ENCODE measurements at places on chromosomes 2 and 18. TPM values are rescaled to one million over a fixed set of nuclear protein-coding genes. Genes with fewer than 3 reads are reported as not detected.

DNAH6 gene
- 0.13 TPM for total RNA-seq

DNA sequence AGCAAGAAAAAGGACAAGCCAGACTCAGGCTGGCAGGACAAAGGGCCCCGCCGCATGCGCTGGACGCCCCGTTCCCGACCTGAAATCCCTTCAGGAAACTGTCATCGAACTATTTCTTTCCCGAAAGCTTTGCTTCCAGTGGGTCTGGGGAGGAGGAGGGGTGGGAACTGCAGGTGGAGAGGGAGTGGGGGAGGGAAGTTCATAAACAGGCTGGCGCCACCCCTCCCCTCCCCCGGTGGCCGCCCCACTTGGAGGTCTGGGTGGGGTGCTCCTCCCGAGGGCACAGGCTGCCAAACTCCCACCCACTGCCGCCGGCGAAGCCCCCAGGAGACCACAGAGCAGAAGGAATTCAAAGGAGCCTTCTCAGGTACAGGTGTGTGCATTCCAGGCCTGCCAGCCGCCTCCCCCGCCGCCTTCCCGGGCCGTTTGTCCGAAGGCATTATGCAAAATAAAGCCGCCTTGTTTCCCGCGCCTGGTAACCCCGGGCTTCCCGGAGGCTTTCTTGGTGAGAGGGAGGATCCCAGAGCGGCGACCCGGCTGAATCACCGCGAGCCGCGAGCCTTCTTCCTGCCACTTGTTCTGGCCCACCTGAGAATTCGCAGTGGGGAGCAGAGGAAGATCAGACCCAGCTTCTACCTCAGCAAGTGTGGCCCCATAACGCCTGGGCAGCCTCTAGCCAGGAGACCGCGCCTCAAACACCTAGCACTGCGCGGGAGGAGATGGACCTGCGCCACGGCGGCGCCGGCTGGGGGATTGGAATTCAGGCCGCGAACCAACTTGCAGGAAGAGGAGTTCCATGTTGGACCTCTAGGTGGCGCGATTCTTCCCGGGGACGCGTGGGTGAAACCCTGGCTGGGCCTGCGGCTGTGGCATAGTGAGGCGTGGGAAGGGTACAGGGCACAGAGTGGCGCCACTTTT lies 101.9 kb downstream of the FOXI3 start:
- no peak for DNase-seq

CCL20 gene
- total RNA-seq: 13.5 TPM

DNA sequence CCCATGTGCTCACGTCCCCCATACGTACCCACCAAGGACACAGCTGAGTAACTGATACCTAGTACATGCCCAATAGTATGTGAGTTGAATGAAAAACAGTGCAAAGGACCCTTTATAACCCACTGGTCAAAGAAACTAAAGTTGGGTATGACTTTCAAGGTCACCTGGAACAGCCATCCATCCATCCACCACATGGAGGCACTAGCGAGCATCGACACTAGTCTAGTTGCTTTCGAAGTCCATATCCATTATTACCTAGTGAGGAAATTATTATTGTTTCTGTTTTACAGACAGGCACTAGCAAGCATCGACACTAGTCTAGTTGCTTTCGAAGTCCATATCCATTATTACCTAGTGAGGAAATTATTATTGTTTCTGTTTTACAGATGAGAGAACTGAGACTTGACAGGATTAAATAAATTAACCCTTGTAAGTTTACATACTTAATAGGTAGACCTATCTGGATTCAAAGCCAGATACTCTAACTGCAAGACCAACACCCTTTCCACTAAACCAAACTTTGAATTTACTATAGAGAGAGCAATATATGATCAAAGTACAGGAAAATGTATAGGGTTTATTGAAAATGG lies 233.7 kb downstream of the METTL4 start:
- no peak for DNase-seq

DNA sequence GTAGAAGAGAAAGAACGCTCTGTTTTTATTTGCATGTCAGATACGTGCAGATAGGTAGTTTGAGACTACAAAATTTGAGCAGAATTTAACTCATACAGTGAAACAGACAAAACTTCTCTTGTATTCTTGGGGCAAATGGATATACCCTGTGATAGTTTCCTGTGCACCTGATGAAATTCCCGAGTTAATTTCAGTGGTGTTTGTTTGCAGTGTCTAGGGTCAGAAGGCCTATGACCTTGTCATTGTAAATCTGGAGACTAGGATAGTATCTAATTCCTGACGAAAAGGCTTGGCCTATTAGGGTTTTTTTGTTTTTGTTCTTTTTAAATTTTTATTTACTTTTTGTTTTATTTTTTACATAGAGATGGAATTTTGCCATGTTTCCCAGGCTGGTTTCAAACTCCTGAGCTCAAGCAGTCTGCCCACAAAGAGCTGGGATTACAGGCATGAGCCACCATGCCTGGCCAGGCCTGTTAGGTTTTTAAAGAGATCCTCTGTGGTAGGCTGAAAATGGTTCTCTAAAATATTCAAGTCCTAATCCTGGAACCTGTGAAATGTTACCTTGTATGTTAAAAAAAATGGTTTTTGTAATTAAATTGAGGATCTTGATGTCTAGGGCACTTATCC lies 17.6 kb downstream of the LCLAT1 start:
- no peak for DNase-seq

Data from esophagus squamous epithelium (tissue), 5 donors.